Endothelial cell (in vitro differentiated cells): ENCODE measurements at places on chromosomes 1 and 21. TPM values are rescaled to one million over a fixed set of nuclear protein-coding genes. Genes with fewer than 3 reads are reported as not detected.
A peak's percentile ranks its signal among the peaks of the same experiment; 100 is the strongest.

DNA sequence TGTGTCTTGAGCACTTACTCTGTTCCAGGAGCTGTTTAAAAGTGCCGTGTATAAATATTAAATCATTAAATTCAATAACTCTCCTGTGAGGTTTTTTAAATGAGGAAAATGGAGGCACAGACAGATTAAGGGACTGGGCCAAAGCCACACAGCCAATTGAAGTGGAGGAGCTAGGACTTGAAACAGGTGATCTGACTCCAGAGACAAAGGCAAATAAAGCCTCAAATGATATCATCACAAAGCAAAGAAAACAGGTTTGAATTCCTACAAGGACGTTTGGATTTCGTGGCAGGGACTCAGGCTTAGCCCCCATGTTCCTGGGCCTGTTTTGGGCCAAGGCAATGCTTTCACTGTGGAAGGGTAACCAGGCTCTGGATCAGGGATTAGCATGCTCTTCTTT, 45.2 kb upstream of the DMBX1 start:
- DNase-seq, result no peak

- no peak for DNase-seq
Measured at GRCh38 chr1:174134003-174134659, 25.2 kb upstream of the RABGAP1L start.

DNA sequence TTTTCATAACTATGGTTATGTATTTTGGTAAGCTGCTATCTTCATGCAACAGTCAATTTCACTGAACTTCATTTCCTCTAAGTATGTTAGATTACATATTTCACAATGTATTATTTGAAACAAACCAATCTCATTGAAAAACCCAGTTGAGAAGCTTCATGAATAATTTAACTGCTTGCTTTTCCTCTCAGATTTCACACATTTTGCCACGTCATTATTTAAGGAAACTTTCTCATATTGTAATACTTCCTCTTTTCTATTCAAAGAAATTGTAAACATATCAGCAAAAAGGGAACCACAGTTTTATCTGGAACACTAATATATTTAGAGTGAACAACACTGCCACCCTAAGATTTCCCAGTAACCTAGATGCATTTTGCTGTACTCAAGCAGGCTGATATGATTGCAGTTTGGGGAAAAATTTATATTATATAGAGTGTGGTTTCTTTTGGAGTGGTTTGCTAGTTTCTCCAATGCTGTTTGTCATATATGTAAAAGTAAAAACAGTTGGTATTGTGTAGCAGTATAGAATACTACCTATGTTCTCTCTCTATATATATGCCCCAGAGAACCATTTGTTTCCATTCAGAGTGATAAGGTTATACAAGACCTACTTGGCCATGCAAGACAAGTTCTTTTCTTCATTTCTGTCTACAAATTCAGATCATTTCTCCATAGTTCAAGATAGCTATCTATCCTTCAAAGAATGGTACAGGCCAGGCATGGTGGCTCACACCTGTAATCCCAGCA, 28.4 kb upstream of the AHCTF1 start:
- no peak for DNase-seq

Gene EXO1
- total RNA-seq, result 6.5 TPM

DNA sequence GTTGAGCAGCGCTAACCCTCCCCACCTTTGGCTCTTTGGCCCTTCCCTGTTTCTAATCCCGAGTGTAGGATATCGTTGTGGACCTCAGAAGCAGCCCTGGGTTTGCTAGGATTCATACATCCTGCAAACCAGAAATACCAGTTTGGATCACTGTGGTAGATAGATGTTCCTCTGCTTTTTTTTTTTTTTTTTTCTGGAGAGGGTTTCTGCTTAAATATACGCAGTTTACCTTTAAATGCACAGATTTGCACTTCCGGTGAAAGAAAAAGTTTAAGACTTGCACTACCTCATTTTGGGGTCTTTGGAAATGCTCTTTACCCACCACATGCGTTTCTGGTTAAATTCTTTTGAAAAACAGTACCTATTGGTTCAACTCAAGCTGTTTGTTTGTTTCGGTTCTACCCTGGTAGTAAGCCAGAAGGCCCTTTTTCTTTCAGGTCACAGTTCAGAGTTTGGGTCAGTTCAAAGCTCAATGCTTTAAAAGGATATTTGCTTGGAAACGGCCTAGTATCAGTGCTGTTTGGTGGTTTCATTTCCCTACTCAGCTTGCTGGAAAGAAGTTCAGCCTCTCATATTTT, 908 bp downstream of the DDI2 start:
- DNase-seq, result no peak

Gene SLC44A5
- 3.4 TPM for total RNA-seq

DNA sequence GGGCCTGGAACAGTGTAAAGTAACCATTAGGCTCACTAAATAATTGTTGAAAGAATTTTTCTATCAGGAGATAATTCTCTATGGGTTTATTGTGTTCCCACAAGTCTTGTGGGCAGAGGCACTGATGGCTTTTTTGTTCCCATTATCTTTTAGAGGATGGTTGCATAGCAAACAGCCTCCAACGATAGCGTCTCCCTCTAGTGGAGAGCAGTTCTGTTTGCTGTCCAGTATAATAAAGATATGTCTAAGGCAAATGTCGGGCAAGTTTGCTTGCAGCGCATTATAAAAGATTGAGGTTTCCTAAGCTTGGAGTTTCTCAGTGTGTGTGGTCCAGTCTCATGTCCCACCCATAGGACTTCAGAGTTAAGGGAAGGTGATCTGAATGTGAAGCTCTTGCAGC, 1.3 kb upstream of the SLC6A17 start:
- no peak for DNase-seq

Gene CZIB
- total RNA-seq, result 65.0 TPM

- DNase-seq, result no peak
Measured at GRCh38 chr1:155198547-155198906, 9.2 kb downstream of the THBS3 start.

GRCh38 chr1:100037927-100038659, 68.3 kb downstream of the SLC35A3 start:
- DNase-seq, result peak; percentile 86

GRCh38 chr1:84722794-84723193, 32.5 kb upstream of the SSX2IP start:
- no peak for DNase-seq

GRCh38 chr1:42231253-42231652, 66.7 kb upstream of the GUCA2A start:
- DNase-seq, result no peak

DNA sequence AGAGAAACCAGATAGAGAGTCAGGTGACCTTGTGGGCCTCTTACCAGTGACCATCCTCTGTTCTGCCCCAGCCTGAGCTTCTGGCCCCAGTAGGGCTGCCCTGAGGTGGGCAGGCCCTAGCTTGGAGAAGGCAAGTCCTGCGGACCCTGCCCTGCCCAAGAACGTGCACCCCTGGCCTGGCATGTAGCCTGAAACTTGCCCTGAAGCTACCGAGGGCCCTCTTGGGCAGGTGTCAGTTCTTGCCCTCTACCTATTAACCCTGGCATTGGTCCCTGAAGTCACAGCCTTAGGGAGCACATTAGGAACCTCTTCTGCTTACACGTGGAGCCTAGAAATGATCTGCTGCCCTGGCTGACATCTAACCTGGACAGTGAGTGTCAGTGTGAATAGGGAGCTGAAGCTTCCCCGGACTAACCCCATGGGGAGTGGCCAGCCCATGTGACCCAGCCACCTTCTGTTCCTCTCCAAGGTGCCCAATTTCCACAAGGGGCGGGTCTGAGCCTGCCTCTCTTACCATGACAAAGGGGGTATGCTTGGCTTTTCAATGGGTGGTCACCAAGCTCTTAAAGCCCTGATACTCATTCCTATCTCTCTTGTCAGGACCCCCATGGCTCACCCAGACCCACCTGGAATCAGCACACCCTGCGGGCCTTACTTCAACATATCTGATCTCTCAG, 163.0 kb downstream of the ZSCAN20 start:
- no peak for DNase-seq
